ENCODE measurements at places on chromosomes 7 and 10.

DNA sequence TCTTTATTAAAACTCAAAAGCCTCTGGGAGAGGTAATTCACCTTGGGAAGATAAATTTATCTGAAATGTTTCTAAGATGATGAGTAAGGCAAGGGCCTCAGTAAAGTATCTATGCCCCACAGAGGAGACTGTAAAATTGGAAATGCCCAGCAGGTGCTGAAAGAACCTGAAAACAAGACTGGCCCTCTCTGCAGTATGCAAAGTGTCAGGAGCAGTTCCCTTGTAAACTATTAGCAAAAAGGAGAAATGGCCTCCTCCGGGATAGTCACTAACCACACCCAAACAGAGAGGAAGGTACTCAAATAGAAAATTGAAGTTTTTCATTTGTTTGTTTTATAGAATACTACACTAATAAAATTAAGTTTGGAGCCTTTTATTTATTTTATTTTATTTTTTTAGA, 81.2 kb downstream of the FZD1 start:
- DNase-seq = no peak

DNA sequence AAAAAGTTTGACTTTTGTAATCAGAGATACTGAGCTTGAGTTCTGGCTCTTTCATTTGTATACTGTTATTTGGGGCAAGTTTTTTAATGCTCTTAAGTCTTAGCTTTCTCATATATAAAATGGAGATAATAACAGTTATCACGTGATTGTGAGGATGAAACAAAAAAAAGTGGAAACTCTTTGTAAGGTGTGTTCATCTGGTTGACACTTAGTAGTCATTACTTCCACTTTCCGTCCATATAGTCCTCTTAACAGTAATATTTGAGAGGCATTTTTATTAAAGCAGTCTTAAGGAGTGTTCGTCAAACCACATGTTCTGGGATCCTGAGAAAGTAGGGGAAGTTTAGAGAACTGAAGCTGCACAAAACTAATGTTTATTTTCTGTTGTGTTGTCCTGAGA, 65.6 kb downstream of the PTEN start:
- DNase-seq = no peak

DNA sequence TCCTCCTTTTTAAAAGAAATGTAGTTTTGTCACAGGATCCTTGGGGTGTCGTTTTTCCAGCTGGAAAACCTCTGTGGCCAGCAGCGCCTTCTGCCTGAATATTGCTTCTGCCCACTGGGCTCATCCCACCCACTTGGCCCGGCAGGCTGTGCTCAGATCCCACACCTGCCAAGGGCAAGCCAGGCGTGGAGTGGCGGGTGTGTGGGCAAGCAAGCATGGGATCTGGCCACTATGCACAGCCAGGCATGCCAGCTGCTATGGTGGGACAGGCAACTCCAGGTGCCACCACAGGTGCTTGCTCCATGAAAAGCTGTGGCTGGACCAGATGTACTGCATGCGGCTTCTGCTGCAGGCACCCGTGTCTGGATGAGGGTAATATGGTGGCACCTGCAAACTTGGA, 31.2 kb upstream of the INPP5F start:
- no peak for DNase-seq

GRCh38 chr10:71638822-71639719, 80.5 kb downstream of the C10orf105 start:
- no peak for DNase-seq

- DNase-seq = no peak
Measured at GRCh38 chr7:135190703-135191102, 20.2 kb upstream of the CYREN start.

GRCh38 chr7:114823290-114823689, 98.6 kb upstream of the MDFIC start:
- DNase-seq = no peak

DNA sequence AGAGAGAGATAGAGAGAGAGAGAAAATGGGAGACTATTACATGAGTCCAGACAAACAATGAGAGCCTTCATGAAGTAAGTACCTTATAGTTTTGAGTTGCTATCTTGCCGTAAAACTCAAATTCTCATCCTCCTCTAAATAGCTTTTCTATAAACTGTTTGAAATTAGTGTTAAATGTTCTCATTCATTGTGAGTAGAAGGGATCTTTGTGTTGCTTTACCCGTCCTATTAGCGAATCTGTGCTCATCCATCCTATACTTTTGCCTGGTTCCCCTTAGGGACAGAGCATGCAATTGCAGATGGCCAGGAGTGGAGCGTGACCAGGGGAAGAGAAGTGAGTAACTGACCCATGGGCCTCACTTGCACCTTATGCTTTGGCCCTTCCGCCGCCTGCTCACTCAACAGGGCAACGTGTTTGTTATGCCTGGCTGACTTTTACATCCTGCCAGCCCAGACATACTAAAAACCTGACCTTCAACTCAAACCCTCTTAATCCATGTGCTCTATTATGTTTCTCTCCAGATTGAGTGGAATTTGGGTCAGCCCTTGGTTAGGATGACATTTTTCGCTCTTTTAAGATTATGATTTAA, 244.2 kb upstream of the YAE1 start:
- DNase-seq = no peak

GRCh38 chr10:123427165-123427786, 238.9 kb upstream of the GPR26 start:
- no peak for DNase-seq

GRCh38 chr10:96370584-96371157, 11.9 kb upstream of the OPALIN start:
- DNase-seq = no peak

DNA sequence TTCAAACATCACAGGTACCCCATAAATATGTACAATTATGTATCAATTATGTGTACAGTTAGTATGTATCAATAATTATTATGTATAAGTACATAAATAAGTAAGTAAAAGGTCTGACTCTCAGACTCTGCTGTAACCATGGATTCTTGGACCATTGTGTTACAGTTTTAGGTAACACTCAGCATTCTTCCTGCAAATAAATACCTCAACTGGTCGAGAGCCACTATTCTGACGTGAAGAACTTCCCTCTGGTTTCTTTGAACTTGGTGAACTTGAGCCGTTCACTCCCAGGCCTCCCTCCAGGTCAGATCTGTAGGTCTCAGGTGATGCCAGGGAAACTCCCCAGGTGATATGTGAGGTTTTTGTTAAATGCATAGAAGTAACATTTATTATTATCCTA, 191.8 kb upstream of the PLXNA4 start:
- DNase-seq = no peak

- no peak for DNase-seq
Measured at GRCh38 chr10:60951272-60951724, 7.3 kb upstream of the RHOBTB1 start.

- no peak for DNase-seq
Measured at GRCh38 chr7:44224974-44225565, 24.3 kb downstream of the YKT6 start.

- no peak for DNase-seq
Measured at GRCh38 chr10:104447331-104447730, 93.7 kb downstream of the CFAP58 start.

GRCh38 chr7:117195361-117196029, 127.4 kb downstream of the WNT2 start:
- DNase-seq = no peak

GRCh38 chr10:24554036-24554435, 169.7 kb downstream of the ARHGAP21 start:
- no peak for DNase-seq

DNA sequence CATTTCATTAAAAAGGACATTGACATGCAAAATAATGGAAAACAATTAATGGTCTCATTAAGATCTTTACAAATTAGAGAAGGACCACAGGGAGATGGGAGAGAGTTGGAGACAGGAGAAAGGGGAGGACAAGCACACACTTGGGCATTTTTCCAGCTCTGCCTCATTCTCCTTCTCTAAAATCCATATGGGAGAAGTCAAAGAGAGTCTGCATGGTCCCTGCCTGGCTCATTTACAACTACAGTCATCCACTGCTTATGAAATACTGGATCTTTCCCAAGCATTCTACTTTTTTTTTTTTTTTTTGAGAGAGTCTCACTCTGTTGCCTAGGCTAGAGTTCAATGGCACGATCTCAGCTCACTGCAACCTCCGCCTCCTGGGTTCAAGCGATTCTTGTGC, 518.9 kb upstream of the CELF2 start:
- DNase-seq = no peak

- DNase-seq = no peak
Measured at GRCh38 chr10:121696854-121697253, 98.6 kb upstream of the FGFR2 start.

- no peak for DNase-seq
Measured at GRCh38 chr7:110502888-110503465, 588.0 kb upstream of the LRRN3 start.

DNA sequence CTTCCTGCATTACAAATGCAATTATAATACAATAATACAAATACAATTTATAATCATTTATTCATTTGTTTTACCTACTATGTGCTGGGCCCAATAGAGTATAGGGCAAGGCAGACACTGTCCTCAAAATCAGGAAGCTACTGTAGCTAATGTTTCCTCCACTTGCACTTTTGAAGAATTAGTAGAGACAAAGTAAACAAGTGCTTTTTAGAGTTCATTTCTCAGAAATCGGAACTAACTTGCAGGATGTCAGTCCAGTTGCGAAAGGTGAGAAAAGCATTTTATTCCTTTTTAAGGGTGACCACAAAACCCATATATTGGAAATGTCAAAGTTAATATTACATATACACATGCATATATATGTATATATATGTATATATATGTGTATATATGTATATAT, 14.2 kb downstream of the ADRB1 start:
- no peak for DNase-seq
